Spinal cord (tissue), 10 donors: ENCODE measurements at places on chromosomes 12 and 14. TPM values are rescaled to one million over a fixed set of nuclear protein-coding genes. Genes with fewer than 3 reads are reported as not detected.

DNA sequence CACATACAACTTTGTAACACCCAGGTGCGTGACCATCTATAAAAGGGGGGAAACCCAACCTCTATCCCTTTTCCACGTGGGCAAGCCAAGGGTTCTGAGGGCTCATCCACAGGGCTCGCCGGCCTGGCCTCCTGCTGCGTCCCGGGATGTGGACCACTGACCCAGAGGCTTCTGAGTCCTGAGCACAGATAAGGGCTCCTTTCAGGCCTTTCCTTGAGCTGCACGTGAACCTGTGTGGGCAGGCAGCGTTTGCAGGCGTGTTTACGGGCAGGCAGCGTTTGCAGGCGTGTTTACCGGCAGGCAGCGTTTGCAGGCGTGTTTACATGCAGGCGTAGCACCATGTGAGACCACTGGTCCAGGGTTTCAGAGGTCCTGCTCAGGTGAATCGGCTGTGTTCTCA lies 3.8 kb downstream of the TCL1A start:
- DNase-seq: no peak

Gene INHBE
- not detected for total RNA-seq

- no peak for DNase-seq
These were observed 241.6 kb upstream of the NOVA1 start for GRCh38 chr14:26839481-26839880.

Gene KRT8
- total RNA-seq: 0.99 TPM

DNA sequence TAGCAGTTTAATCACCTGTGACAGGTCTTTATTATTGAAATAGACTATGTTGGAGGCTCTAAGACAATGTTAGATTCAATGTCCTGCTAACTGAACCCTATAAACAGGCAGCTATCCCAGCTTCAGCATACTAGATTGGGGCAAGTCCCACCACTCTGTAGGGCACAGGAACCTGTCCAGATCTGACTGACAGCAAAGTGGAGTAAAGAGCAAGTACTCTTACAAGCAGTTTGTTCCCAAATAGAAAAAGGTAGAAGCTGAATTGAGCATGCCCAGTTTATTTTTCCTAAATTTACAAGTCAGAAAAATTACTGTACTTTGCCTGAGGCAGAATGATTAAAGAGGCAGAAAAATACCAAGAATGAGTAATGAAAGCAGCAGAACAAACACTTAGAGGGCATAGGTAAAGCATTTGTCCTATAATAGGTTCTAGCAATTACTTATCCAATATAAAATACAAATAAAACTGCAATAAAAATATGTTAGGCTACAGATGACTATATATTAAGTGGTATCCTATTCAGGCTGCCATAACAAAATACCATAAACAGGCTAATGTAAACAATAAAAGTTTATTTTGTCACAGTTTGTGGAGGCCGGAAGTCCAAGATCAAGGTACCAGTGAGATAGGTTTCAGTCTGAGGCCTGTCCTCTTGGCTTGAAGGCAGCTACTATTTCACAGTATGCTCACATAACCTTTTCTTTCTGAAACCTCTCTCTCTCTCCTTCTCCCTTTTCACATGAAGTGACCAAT lies 868.2 kb downstream of the C12orf50 start:
- DNase-seq: no peak

GRCh38 chr12:107064687-107065086 lies 28.7 kb downstream of the CRY1 start:
- no peak for DNase-seq

- DNase-seq: no peak
These were observed 73.3 kb downstream of the PTHLH start for GRCh38 chr12:27899151-27899661.

- DNase-seq: no peak
These were observed 51.6 kb upstream of the SRP54 start for GRCh38 chr14:34931206-34931605.

Gene PLEKHD1
- 0.66 TPM for total RNA-seq

Gene NPFF
- total RNA-seq: 3.0 TPM

- no peak for DNase-seq
These were observed 101.6 kb downstream of the NTS start for GRCh38 chr12:85975716-85976115.

DNA sequence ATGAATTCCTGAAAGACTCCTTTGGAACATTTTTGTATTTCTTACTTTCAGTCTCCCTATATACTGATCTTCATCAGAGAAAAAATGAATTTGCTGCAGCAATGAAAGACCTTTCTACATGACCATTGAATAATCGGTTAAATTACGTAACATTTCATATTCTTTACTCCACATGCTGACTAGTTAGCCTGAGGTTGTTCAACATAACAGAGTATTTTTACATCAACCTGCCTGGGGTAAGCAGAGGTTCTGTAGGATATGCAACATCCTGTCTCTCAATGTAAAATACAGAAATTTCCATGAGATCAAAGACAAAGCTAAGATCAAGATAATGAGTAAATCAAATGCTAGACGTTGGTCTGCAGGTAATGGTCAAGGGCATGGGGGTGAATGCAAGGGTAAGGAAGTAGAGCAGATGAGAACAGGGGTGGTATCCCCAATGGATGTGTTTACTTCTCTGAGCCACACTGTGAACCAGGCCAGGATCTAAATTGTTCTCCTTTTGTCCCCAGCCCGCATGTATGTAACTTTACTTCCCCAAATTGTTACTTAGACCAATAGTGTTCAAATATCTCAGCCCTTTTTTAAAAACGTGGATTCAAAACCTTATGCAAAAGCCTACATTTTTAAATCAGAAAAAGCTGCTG lies 45.4 kb downstream of the DUSP6 start:
- no peak for DNase-seq

DNA sequence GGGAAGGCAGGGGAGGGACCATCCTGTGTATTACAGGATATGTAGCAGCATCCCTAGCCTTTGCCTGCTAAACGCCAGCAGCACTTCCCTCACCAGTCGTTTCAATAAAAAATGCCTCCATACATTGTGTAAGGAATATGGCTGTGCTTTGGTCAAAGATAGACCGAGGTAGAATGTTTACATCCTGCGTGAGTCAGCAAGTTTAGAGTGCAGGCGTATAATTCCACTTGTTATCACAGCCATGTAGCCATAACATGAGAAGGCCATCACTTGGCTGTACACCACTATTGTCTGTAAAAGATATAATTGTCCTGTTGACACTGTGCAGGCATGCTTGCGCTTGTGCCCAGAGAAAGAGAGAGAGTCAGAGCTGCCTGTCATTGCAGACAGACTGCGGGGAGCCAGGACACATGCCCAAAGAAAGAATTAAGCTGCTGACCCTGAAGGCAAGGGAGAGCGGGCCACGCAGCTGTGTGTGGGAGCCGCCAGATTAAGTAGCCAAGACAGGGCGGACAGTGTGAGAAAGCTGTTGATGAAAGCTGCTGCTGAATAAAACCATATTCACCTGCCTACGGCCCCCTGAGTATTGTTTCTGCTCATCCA lies 68.4 kb downstream of the CRACR2A start:
- no peak for DNase-seq

- DNase-seq: no peak
These were observed 172.7 kb downstream of the ETNK1 start for GRCh38 chr12:22797701-22798100.

Gene GPRC5A
- 4.3 TPM for total RNA-seq

- no peak for DNase-seq
These were observed 14.7 kb upstream of the HIGD1C start for GRCh38 chr12:50937653-50938052.

Gene ADAM21
- total RNA-seq: 0.69 TPM

GRCh38 chr12:116999066-116999465 lies 88.3 kb downstream of the FBXW8 start:
- no peak for DNase-seq

Gene GDF3
- total RNA-seq: 0.28 TPM

- DNase-seq: no peak
These were observed 941 bp downstream of the ZDHHC17 start for GRCh38 chr12:76764856-76765255.

Gene ATXN2
- 51.7 TPM for total RNA-seq

DNA sequence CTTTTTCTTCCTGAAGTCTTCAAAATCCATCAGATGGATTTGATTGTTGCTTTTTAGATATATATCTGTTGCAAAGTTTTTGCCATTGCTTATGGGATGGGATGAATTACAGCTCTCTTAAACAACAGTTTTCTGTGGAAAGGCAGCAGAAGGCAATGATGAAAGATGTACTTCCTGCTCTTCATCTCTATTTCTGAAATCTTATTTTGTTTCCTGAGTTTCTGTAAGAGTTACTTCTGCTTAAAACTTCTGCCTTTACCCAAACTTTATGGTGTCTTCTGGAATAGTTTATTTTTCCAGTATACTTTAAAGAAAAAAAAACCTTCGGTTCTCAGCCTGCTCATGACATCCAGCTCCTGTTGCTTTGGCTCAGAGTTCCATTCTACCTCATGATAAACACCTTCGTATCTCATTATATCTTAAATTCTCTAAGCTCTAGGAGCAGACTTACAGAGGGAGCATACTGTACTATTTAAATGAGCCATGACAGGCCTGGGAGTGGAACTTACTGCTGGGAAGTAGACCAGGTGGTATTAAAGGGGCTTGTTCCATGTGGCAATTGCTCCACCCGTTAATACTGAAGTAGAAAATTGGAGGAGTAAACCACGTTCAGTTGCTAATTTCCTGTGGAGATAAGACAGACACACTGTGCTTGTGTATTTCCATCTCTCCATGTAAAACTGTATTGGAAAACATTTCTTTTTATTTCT lies 288.4 kb downstream of the FBXL14 start:
- no peak for DNase-seq

Gene AMIGO2
- total RNA-seq: 5.6 TPM

GRCh38 chr12:49527361-49528130 lies 11.3 kb upstream of the KCNH3 start:
- DNase-seq: peak; percentile 40

DNA sequence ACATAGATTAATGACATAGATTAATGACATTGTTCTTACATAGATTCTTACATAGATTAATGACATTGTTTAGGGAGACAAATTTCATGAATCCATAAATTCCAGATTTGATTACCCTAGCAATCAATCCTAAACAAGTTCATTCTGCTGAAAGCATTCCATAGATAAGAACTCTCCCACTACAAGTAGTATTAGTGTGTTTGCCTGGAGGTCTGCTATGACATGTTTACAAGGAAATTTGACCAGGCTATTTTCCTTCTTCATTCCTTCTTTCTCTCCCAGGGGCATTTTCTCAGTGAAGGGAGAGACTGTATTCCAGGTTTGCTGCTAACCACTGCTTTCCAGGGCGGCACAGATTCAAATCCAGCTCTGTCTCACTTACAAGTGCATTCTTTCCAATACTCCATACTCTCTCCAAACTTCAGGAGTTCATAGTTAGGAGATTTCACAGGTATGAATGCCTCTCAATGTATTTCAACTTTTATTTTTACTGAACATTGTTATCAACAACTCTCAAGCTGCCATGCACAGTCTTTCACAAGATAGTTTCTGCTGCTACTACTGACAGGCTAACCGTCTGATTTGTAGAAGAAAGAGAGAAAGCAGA lies 134.5 kb downstream of the SLC38A1 start:
- DNase-seq: no peak

DNA sequence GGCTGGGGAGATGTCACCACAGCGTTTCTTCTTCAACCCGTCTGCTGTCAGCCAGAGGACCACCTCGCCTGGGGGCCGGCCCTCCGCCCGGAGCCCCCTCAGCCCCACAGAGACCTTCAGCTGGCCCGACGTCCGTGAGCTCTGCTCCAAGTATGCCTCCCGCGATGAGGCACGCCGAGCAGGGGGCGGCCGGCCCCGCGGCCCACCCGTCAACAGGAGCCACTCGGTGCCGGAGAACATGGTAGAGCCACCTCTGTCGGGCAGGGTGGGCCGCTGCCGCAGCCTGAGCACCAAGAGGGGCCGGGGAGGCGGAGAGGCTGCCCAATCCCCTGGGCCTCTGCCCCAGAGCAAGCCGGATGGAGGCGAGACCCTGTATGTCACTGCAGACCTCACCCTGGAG lies 38.8 kb downstream of the PLEKHG3 start:
- no peak for DNase-seq

Gene LRRC10
- not detected for total RNA-seq

DNA sequence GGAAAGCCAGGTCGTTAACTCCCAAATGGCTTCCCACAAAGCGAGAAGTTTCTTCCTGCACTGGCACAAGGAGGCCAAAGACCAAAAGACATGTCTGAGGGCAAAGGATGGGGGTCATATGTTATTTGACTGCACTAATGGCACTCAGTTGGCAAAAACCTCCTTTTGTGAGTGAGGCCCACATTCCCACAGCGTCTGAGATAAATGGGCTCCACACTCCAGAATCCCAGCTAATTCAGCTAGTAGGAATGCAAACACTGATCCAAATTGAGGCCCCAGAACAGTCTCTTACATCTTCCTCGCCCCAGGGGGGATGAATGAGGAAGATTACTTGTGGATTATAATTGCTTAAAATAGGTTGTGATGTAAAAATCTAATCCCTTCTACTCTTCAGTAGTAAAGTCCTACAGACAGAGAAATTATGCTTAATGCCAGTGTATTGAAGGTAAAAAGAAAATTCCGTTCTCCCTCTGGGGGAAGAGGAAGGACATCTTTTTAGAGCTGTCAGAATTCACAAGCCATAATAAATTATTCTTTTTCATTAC lies 86.4 kb upstream of the PIWIL1 start:
- DNase-seq: no peak

Gene RPL10L
- total RNA-seq: not detected

Gene KRT72
- total RNA-seq: 0.11 TPM

DNA sequence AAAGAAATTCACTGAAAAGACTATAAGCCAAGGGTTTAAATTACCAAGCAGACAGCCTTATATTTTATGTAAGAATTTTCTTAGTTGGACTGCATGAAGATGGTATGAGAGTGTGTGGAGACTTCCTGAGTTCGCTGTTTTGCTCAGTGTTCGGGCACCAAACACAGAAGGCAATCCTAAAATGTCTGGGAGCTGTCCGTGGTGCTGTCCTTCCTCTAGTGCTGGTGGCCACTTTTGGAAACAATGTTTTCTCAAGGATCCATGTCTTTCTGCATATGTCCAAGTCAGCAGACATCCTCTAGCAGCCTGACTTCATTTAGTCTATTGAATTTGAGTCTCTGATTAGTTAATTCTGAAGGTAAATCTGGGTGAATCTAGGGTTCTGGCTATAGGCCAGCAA lies 135.8 kb downstream of the SLC8A3 start:
- DNase-seq: no peak

Gene REM2
- total RNA-seq: 2.1 TPM

GRCh38 chr14:86902176-86902950 lies 1090.6 kb downstream of the GALC start:
- DNase-seq: no peak

- DNase-seq: no peak
These were observed 70.7 kb downstream of the CMKLR1 start for GRCh38 chr12:108268397-108268796.

Gene DAO
- not detected for total RNA-seq

DNA sequence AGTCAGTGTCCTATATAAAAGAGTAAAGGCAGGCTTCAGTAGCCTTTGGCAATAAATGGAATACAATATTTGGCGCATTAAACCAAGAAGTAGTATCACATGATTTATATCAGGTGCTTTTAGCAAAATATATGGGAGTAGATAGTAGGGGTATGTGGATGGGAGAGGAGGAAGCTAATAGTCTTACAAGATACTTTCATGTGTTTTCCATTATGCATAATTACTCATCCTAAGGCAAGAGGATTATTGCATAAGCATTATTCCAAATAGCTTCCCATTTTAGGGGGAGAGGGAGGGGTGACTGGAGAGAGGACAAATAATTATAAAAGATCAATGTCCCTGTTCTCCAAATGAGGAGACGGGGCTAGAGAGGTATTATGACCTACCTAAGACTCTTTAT lies 104.3 kb downstream of the DUSP6 start:
- DNase-seq: no peak

GRCh38 chr14:65453807-65454480 lies 41.4 kb downstream of the FUT8 start:
- peak; percentile 29 for DNase-seq
